ENCODE measurements at places on chromosomes 4 and X. TPM values are rescaled to one million over a fixed set of nuclear protein-coding genes. Genes with fewer than 3 reads are reported as not detected.
A peak's percentile ranks its signal among the peaks of the same experiment; 100 is the strongest.

- H3K4me1 ChIP-seq: peaks cover 22% of the 10 kb centered on the region
- H3K4me3 ChIP-seq: peak overlapping the region; percentile 65
- no peaks in the 10 kb centered on the region for H3K36me3 ChIP-seq
- no peaks in the 10 kb centered on the region for H3K27me3 ChIP-seq
- DNase-seq: peak; percentile 36
Measured at GRCh38 chr4:68373513-68373912, 23.6 kb upstream of the YTHDC1 start.

DNA sequence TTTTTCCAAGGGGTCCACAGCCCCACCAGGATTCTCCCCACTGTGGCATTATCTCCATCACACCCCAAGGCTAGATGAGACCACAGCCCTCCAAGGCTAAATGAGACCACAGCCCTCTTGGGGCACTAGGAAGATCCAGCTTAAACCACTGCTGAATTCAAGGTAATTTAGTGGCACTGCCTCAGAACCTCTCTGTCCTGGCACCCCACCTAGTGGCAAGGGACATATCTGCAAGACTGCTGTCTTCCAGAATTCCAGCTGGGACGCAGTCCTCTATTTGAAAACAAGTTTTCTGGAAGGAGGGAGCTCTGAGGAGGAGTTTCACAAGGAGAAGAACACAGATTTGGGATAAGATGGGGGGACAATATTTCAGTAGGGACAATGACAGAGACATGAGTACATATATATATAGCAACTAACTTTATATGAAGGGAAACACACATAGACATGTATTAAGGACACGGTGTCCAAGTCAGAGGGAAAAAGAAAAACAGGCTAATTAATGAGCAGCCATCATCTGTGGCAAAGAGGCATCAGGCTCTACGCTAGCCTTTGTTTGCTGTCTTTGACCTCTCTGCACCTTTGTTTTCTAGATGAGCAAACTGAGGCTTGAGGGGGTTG, 9.3 kb downstream of the CETN2 start:
- H3K36me3 ChIP-seq: no peaks in the 10 kb centered on the region
- no peak for DNase-seq
- H3K27ac ChIP-seq: no peak overlapping the region

- no peak overlapping the region for H3K4me3 ChIP-seq
- no peaks in the 10 kb centered on the region for H3K27me3 ChIP-seq
- H3K27ac ChIP-seq: peak overlapping the region; percentile 13
Measured at GRCh38 chrX:94854251-94854650, 1180.2 kb downstream of the FAM133A start.

SAGE1 gene
- not detected for total RNA-seq

TEX13B gene
- total RNA-seq: not detected

GRCh38 chr4:80535551-80535950, 200.0 kb downstream of the CFAP299 start:
- H3K27ac ChIP-seq: no peak overlapping the region
- H3K27me3 ChIP-seq: no peaks in the 10 kb centered on the region
- no peak for DNase-seq
- no peaks in the 10 kb centered on the region for H3K36me3 ChIP-seq
- H3K4me1 ChIP-seq: no peaks in the 10 kb centered on the region

- no peaks in the 10 kb centered on the region for H3K4me1 ChIP-seq
- no peak overlapping the region for H3K4me3 ChIP-seq
- no peaks in the 10 kb centered on the region for H3K36me3 ChIP-seq
- no peaks in the 10 kb centered on the region for H3K27me3 ChIP-seq
- H3K27ac ChIP-seq: no peak overlapping the region
- DNase-seq: no peak
Measured at GRCh38 chr4:59855630-59856352, 1344.3 kb upstream of the ADGRL3 start.

DNA sequence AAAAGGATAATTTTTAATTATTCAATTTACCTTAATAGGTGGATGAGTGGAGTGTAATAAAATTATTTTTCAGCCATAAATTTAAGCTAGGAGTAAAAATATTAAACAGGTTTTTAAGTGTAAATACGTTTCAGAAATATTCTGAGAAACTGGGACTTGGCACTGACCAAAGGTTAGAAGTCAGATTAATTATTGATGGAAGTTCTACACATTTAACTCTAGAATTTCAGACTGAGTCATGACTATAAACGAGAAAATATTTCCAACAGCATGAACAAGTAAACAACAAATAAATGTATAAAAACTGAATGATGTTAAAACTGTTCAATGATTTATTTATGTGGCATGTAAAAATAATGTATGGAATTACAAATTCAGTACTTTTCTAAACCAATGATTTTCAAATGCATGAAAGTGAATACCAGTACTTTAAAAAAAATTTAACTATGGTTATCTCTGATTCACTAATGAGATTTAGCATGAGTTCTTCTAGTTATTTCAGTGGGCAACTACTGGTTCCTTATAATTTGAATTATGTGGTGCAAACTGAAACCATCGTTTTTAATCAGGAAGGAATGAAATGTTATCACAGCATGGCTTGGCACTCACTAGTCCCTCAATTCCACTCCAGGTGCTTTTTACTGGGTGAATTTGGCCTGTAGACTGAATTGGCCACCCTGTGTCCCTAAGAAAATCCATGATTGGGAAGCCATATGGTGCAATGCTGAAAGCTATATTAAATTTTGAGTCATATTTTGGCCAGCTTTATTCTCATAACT, 244.2 kb downstream of the FSTL5 start:
- H3K4me1 ChIP-seq: no peaks in the 10 kb centered on the region
- H3K36me3 ChIP-seq: no peaks in the 10 kb centered on the region
- no peaks in the 10 kb centered on the region for H3K27me3 ChIP-seq
- DNase-seq: no peak

GRCh38 chr4:80017125-80017854, 55.7 kb downstream of the ANTXR2 start:
- no peaks in the 10 kb centered on the region for H3K27me3 ChIP-seq
- H3K4me1 ChIP-seq: no peaks in the 10 kb centered on the region
- no peak for DNase-seq
- no peak overlapping the region for H3K4me3 ChIP-seq
- no peak overlapping the region for H3K27ac ChIP-seq

SASH3 gene
- total RNA-seq: not detected

DNA sequence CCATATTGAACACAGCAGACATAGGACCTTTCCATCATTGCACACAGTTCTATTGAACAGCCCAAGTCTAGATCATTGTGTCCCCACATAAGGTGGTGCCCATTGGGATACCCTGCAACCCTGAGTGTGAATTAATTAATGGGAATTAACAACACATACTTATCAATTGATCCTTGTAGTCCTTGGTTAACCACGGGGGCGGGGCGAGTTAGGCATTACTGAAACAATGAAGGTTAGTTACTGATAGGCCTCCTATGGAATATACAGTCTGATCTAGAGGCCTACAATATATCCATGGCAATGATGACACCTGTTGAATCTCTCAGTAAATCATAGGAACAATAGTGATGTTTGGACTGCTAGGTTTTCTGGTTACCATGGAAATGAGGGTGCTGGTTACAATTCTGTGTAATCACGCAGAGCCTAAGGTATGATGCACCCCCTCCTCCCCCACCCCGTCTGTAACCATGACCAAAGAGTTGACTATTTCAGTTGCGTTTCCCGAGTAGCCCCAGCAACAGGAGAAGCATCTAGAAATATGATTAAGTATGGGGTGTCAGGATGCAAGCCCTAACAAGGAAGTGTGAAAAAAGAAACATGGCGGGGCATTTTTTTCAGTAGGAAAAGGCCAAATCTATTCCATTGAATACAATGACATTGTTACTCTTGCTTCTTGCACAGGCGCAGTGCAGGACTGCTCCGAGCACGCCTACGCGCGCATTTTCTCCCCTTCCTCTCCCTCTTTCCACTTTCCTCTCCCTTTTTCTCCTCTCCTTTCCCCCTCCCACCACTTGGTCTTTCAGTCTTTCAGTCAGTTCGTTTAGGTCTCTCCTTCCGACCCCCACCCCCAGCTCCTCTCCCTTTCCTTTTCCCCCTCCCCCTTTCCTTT, 677 bp upstream of the NONO start:
- peaks cover 10% of the 10 kb centered on the region for H3K36me3 ChIP-seq
- H3K27me3 ChIP-seq: no peaks in the 10 kb centered on the region
- DNase-seq: no peak
- peak overlapping the region; percentile 99 for H3K27ac ChIP-seq

LNX1 gene
- total RNA-seq: 14.0 TPM

DNA sequence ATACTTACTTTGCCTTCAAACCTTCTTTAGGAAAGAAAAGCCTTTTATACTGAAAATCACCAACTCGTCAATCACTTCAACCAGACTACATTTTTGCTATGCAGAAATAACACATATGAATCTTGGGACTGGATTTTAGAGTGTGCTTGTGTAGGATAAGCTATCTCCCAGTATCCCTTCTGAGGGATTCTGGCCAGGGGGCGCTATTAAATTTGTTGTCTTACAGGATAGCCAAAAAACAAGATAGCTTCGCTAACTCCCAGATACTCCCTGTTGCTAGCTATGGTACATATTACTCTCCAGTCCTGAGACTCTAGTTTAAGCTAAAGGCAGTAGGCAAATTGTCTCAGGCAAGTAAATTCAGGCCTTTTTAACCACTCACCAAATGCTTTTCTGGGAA, 167.2 kb downstream of the LHFPL1 start:
- H3K27ac ChIP-seq: no peak overlapping the region
- no peak for DNase-seq
- no peaks in the 10 kb centered on the region for H3K4me1 ChIP-seq
- H3K36me3 ChIP-seq: no peaks in the 10 kb centered on the region
- H3K4me3 ChIP-seq: no peak overlapping the region

HPGDS gene
- not detected for total RNA-seq

SCD5 gene
- 25.7 TPM for total RNA-seq

- H3K27ac ChIP-seq: no peak overlapping the region
- DNase-seq: no peak
- H3K4me1 ChIP-seq: peaks cover 5% of the 10 kb centered on the region
- no peaks in the 10 kb centered on the region for H3K27me3 ChIP-seq
- H3K36me3 ChIP-seq: peaks cover 1% of the 10 kb centered on the region
Measured at GRCh38 chr4:147456706-147457105, 24.2 kb upstream of the EDNRA start.

GRCh38 chrX:107565931-107566603, 62.2 kb upstream of the PRPS1 start:
- peak overlapping the region; percentile 72 for H3K27ac ChIP-seq
- no peaks in the 10 kb centered on the region for H3K36me3 ChIP-seq
- H3K27me3 ChIP-seq: no peaks in the 10 kb centered on the region
- H3K4me3 ChIP-seq: no peak overlapping the region

GRCh38 chr4:122898370-122899150, 23.8 kb downstream of the NUDT6 start:
- no peak for DNase-seq
- no peaks in the 10 kb centered on the region for H3K27me3 ChIP-seq
- H3K27ac ChIP-seq: no peak overlapping the region
- no peaks in the 10 kb centered on the region for H3K4me1 ChIP-seq

DNA sequence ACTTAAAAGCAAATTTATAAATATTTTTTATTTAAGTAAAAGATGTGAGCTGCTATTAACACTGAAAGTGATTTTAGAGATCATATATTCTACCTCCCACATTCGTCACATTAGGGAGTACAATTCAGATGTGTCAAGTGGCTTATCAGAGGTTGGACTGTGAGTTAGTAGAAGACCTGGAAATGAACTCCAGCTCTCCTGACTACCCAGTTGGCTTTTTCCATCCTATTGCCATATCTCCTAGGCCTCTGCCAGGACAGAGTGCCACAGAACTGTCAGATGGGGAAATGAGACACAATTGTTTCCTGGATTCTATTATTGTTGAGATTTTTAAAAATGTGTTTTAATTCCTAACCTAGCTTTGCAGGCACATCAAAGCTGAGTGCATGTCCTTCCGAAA, 634.1 kb upstream of the MAGEB2 start:
- H3K36me3 ChIP-seq: no peaks in the 10 kb centered on the region

GRCh38 chr4:139873111-139873860, 207.7 kb downstream of the MGST2 start:
- no peak for DNase-seq
- H3K27me3 ChIP-seq: peaks cover 2% of the 10 kb centered on the region
- peaks cover 10% of the 10 kb centered on the region for H3K4me1 ChIP-seq
- H3K36me3 ChIP-seq: peaks cover 3% of the 10 kb centered on the region

SPANXN4 gene
- not detected for total RNA-seq

- no peak overlapping the region for H3K4me3 ChIP-seq
- no peak for DNase-seq
- H3K27me3 ChIP-seq: no peaks in the 10 kb centered on the region
- peaks cover 2% of the 10 kb centered on the region for H3K36me3 ChIP-seq
- H3K27ac ChIP-seq: no peak overlapping the region
Measured at GRCh38 chrX:30212172-30212571, 3.2 kb upstream of the MAGEB2 start.

DNA sequence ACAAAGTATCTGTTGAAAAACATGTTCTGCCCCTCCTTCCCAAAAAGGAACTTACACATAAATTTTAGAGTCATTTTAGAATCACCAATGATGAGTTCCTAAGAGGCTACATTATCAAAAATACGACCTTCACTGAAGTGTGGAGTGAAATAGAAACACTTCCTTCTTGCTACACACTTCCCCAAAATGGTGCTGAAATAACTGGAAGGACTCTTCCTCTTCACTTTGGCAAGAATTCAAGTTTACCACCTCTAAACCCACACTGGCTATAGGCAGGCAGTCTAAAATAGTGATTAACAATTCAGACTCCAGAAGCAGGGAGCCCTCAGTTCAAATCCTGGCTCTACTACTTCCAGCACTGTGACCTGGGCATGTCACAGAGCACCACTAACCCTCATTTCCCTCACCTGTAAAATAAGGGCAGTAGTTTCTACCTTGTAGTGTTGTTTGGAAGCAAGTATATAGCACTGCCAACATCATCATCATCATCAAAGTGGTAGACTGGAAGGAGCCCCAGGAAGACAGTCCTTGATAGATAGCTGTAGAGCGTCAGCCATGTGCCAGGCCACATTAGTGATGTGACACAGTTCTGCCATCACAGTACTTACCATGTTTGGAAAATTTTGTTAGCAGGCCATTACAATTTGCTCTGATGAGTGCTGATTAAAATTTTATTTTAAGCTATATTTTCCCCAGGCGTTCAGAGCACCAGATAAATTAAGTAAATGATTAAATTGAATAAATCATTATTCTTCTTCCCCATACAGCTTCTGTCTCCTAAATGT, 103.3 kb downstream of the PARM1 start:
- no peak overlapping the region for H3K4me3 ChIP-seq
- H3K27ac ChIP-seq: no peak overlapping the region
- H3K36me3 ChIP-seq: no peaks in the 10 kb centered on the region
- no peaks in the 10 kb centered on the region for H3K4me1 ChIP-seq
- DNase-seq: no peak

- DNase-seq: no peak
- H3K4me3 ChIP-seq: no peak overlapping the region
- no peaks in the 10 kb centered on the region for H3K36me3 ChIP-seq
- H3K27ac ChIP-seq: no peak overlapping the region
- H3K27me3 ChIP-seq: no peaks in the 10 kb centered on the region
Measured at GRCh38 chr4:90443231-90443630, 316.0 kb downstream of the CCSER1 start.

Data from mesothelial cell of epicardium (in vitro differentiated cells).